ENCODE measurements at places on chromosomes 4 and X. TPM values are rescaled to one million over a fixed set of nuclear protein-coding genes. Genes with fewer than 3 reads are reported as not detected.

Gene ANXA3
- total RNA-seq = 29.1 TPM

Gene HSFX3
- total RNA-seq = not detected

Gene HELT
- not detected for total RNA-seq

Gene GAB3
- 8.0 TPM for total RNA-seq

Gene TMEM31
- not detected for total RNA-seq

Gene DCAF12L1
- 0.90 TPM for total RNA-seq

Gene SPON2
- 119 TPM for total RNA-seq

Gene DDX53
- not detected for total RNA-seq

Gene GABRQ
- total RNA-seq = 1.5 TPM

Gene TMEM255A
- total RNA-seq = 1.3 TPM

Gene XAGE2
- total RNA-seq = not detected

Gene LRIT3
- total RNA-seq = 0.16 TPM

Gene DACH2
- total RNA-seq = 3.9 TPM

Gene MAGEC3
- total RNA-seq = not detected

Gene GATA1
- total RNA-seq = not detected

Gene SCLT1
- 69.0 TPM for total RNA-seq

Gene HSFX2
- total RNA-seq = 0.95 TPM

Gene ADH1C
- total RNA-seq = 4.7 TPM

Gene PAGE4
- 13.3 TPM for total RNA-seq

Gene PAGE3
- total RNA-seq = not detected

Gene BCLAF3
- total RNA-seq = 25.6 TPM

Gene PAGE2
- total RNA-seq = not detected

Gene CT47C1
- not detected for total RNA-seq

Gene RPS6KA6
- 9.6 TPM for total RNA-seq

Gene JAKMIP1
- total RNA-seq = 0.58 TPM

Gene MAGED4
- 2.4 TPM for total RNA-seq

Gene SLC9A7
- total RNA-seq = 4.1 TPM

Gene NLRP2B
- not detected for total RNA-seq

Gene HERC5
- 9.1 TPM for total RNA-seq

Gene ART3
- total RNA-seq = 1.1 TPM

Gene CACNA1F
- total RNA-seq = 0.05 TPM

Gene INTU
- 33.6 TPM for total RNA-seq

Gene MAD2L1
- total RNA-seq = 15.5 TPM

Gene FMR1NB
- total RNA-seq = not detected

Gene MAGED4B
- 33.6 TPM for total RNA-seq

Gene FOXR2
- total RNA-seq = not detected

Gene KLB
- total RNA-seq = 0.16 TPM

Gene AREG
- 1.8 TPM for total RNA-seq

Gene CXCL1
- 0.42 TPM for total RNA-seq

Gene MAGEB1
- total RNA-seq = not detected

Gene PDGFRA
- 254 TPM for total RNA-seq

Gene CD99L2
- 24.8 TPM for total RNA-seq

Gene STATH
- not detected for total RNA-seq

Gene PUDP
- total RNA-seq = 11.6 TPM

Gene ARMCX1
- 71.3 TPM for total RNA-seq

Gene IL1RAPL2
- total RNA-seq = 3.3 TPM

Gene CISD2
- 36.7 TPM for total RNA-seq

Gene CLGN
- 4.8 TPM for total RNA-seq

Gene KIAA1210
- 0.69 TPM for total RNA-seq

Gene NHSL2
- total RNA-seq = 14.4 TPM

Gene ATOH1
- total RNA-seq = not detected

Gene FGFBP2
- 0.74 TPM for total RNA-seq

Gene RHOXF2B
- total RNA-seq = not detected

Gene PDGFC
- 73.5 TPM for total RNA-seq
